Activated CD4-positive, alpha-beta T cell treated with anti-CD3 and anti-CD28 coated beads for 24 hours (primary cell): ENCODE measurements at places on chromosomes 5 and 9.

GRCh38 chr5:10750909-10751308, 10.1 kb downstream of the DAP start:
- DNase-seq: no peak

DNA sequence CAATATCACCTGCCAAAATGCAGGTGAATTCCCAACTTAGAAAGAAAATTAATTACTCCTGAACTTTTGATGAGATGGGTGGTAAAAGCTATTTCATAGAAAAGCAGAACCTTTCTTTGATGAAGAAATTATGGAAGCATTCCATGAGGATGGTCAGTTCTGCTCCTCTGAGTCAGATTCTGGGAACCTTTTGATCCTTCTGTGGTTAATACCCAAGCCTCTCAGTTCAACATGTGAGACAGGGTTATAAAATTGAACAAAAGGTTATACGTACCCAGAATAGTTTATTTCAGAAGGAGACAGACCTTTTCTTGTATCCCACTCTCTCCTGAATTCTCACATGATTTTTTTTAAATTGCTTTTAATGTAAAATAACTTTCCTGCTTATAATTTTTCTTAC, 767.6 kb upstream of the ADAMTS16 start:
- no peak for DNase-seq

GRCh38 chr9:37032713-37033112, 1.4 kb downstream of the PAX5 start:
- no peak for DNase-seq

DNA sequence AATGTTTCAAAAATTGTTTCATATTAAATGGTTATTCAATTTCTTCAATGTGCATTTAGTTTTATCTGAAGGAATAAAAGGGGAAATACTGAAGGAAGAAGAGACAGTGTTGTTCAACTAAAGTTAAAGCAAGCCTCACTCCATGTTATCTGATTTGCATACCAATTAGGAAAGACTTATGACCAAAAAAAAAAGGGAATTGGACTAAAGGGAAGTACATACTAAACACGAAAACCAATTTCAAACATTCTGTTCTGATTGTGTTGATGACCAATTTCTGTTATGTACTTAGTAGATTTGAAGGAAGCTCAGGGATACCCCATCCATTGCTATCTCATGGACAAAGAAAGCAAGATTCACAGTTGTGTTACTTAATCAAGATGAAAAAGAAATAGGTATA, 4.9 kb upstream of the GAPT start:
- no peak for DNase-seq

DNA sequence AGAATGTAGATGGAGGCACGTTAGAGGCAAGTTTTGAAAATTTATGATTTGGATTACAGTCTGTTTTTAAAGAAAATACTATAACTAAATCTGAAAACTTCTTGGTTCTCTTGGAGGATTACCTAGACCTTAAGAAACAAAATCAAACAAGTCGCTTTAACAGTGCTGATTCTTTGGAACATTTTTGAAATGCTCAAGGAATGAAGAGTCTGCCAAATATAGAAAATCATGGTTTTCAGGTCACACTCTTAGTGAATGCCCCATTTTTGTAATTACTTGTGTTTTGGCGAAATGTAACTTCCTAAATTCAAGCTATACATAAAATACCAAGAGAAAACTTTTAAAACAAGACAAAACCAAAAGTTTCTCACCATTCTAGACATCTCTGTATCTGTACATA, 93.2 kb downstream of the EQTN start:
- no peak for DNase-seq

GRCh38 chr9:126877418-126877817, 17.0 kb downstream of the ZBTB34 start:
- DNase-seq: no peak

DNA sequence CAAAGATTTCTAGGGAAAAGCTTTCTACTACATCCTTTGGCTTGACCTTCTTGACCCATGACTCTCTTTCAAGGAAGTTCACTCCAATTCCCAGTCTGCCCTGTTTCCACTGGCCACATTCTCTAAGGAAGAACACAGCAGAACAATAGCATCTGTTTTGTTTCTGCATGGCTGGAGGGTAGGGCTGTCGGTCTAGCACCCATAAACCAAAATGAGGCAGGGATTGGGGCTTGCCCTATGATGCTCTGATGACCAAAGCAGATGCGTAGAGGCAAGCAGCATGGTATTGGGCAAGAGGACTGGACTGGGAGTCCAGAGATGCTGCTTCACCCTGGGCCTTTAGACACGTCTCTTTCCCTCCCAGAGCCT, 24.1 kb downstream of the GOLGA2 start:
- no peak for DNase-seq

DNA sequence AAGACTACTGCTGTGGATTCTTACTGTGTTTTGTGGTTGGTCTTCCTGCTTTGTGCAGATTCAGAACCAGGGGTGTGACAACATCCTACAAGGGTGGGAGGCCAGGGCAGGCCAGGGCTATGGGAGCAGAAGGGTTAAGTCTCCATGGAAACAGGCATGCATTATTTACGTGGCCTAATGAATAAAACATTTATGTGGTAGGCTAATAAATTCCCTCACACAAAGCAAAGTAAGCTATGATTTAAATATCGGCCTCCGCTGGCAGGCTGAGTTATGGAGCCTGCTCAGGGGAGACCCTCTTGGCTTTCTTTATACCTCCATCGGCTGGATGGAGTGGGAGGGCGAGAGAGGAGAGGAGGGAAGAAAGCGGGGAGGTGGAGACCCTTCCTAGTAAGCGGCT, 230.3 kb upstream of the MVB12B start:
- DNase-seq: no peak

GRCh38 chr5:2742921-2743679, 8.4 kb downstream of the IRX2 start:
- DNase-seq: no peak
